ENCODE measurements at places on chromosomes 11 and 22. TPM values are rescaled to one million over a fixed set of nuclear protein-coding genes. Genes with fewer than 3 reads are reported as not detected.

- no peak for DNase-seq
Measured at GRCh38 chr11:72767203-72768062, 15.2 kb upstream of the ARAP1 start.

- DNase-seq: peak; percentile 7
Measured at GRCh38 chr11:116641561-116642045, 131.2 kb downstream of the BUD13 start.

- DNase-seq: no peak
Measured at GRCh38 chr22:20979243-20979809, 2.8 kb upstream of the LZTR1 start.

GRCh38 chr11:65295571-65296341, 18.9 kb upstream of the CDC42EP2 start:
- DNase-seq: no peak

DNA sequence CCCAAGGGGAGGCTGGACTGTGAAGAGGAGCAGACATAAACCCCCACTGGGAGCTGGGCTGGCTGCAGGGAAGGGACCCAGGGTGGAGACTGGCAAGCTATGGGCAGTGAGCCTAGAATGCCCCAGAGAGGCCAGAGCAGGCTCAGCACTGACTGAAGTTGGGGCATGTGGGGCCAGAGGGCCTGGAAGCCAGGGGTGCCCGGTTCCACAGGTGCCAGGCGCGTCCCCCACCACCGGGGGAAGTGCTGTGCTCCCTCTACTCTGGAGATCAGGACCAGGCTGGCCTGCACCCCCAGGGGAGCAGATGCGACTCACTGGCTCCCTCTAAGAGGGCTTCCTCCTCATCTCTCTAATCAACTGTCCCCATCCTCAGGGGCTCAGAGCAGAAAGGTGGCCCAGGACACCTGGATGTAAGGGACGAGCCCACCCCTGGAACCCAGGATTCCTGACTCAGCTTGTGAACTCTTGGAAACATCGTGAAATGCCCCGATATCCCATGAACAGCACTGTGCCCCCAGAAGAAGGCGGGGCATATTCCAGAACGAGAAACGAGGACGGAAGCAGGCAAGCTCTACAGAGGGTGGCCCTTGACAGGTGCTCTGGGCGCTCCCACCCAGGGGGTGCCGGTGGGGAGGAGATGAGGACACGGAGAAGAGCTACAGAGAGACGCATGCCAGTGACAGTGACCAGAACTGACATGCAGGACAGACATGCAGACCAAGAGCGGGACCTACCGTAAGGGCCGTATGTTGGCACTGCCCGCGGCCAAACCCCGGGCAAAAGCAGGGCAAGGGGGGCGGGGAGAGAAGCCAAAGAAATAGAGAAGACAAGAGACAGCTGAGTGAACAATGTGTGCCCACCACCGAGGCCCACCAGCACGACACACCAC, 20.4 kb downstream of the MAFF start:
- DNase-seq: no peak

Gene TTC36
- polyA plus RNA-seq: not detected

Gene MYEOV
- 0.67 TPM for polyA plus RNA-seq
